Naive thymus-derived CD4-positive, alpha-beta T cell (primary cell): ENCODE measurements at places on chromosomes 16 and 17. TPM values are rescaled to one million over a fixed set of nuclear protein-coding genes. Genes with fewer than 3 reads are reported as not detected.

CIITA gene
- total RNA-seq: 1.0 TPM

TP53TG3 gene
- total RNA-seq: not detected

ZNF469 gene
- 0.68 and 0.69 TPM in 2 replicates for total RNA-seq

- no peak overlapping the region for H3K4me3 ChIP-seq
- no peak overlapping the region for H3K27ac ChIP-seq
- H3K4me1 ChIP-seq: no peaks in the 10 kb centered on the region
- no peak for DNase-seq
Observed at GRCh38 chr16:50390914-50391716, 22.3 kb upstream of the BRD7 start.

DNA sequence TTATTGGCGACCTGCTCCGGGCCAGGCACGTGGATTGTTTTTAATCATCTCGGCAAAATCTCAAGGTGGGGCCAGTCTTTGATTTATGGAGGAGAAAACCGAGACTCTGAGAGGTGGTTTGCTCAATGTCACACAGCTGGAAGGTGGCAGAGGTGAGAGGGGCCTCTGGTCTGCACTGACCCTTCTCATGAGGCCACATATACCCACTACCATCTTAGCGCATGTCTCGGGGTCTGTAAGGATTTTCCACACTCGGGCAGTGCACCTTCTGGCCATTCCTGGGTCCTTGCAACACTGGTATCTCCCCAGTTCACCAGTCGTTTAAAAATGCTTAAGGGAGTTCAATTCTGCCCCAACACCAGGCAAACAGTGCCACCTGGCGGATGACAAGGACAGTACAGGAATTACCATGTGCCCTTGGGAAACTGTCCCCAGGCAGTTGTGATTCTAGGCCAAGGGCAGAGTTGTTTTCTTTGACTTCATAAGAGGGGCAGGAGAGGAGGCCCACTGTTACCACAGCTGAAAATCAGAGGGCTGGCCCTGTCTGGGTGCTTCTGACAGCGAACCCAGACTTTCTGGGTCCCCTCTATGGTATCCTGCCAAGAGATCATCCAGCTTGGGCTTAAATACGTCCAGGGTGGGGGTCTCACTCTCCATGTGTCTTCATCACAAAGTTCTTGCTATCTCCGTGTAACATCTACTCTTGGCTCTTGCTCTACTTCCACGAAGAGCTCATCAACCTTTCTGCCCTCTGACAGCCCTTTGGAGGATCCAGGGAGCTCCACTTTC is 39.4 kb upstream of the RAI1 start:
- no peaks in the 10 kb centered on the region for H3K36me3 ChIP-seq
- DNase-seq: peak; percentile 84
- H3K4me3 ChIP-seq: no peak overlapping the region
- H3K27ac ChIP-seq: no peak overlapping the region
- no peaks in the 10 kb centered on the region for H3K27me3 ChIP-seq
